ENCODE measurements at places on chromosomes 7 and 10. TPM values are rescaled to one million over a fixed set of nuclear protein-coding genes. Genes with fewer than 3 reads are reported as not detected.

The DDC gene
- total RNA-seq: not detected

The BAIAP2L1 gene
- total RNA-seq: 0.58 TPM

The VAX1 gene
- total RNA-seq: not detected

The NPFFR1 gene
- not detected for total RNA-seq

DNA sequence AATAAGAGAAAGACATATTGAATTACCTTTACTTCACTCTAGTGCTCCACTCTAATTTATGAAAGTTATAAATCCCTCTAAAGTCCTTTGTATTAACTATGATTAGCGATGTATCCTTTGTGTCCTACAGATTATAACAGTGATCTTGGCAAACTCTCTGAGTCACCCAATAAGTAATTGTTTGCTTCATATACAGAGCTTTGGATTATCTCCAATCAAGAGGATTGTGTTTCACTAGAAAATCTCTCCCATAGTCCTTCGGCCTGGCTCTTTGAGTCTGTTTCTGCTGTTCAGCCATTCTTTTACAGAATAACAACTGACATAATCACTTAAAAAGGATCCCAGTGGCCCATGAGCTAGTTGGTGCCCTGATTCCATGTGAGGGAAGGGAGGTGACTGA, 9.5 kb downstream of the LMOD2 start:
- no peaks in the 10 kb centered on the region for H3K27me3 ChIP-seq
- DNase-seq: no peak
- no peaks in the 10 kb centered on the region for H3K36me3 ChIP-seq
- H3K27ac ChIP-seq: no peak overlapping the region

- no peaks in the 10 kb centered on the region for H3K27me3 ChIP-seq
- peak; percentile 5 for DNase-seq
- no peaks in the 10 kb centered on the region for H3K4me1 ChIP-seq
- H3K27ac ChIP-seq: no peak overlapping the region
- no peaks in the 10 kb centered on the region for H3K36me3 ChIP-seq
These were observed 14.7 kb upstream of the TMEM236 start for GRCh38 chr10:17737027-17737965.

GRCh38 chr7:85310301-85310700, 123.4 kb upstream of the SEMA3D start:
- H3K27me3 ChIP-seq: no peaks in the 10 kb centered on the region
- no peak overlapping the region for H3K4me3 ChIP-seq
- H3K27ac ChIP-seq: no peak overlapping the region
- no peaks in the 10 kb centered on the region for H3K4me1 ChIP-seq

The TDRD1 gene
- 0.13 TPM for total RNA-seq

DNA sequence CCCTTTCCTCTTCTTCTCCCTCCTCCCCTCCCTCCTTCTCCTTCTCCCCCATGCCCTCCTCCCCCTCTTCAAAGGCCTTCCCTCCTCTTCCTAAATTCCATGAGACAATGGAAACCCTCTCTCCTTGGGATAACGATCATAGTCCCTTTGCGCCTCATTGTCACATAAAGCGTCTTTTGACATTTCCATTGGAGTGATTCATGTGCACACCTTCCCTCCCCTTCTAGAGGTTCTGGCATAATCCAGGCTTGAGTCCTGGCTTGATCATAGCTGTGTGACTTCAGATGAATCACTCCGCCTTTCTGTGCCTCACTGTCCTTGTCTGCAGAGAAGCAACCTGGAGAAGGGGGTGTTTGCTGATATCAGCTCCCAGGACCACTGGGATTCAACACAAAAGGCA, 204.2 kb downstream of the TNS3 start:
- no peaks in the 10 kb centered on the region for H3K27me3 ChIP-seq
- DNase-seq: no peak

- peaks cover 3% of the 10 kb centered on the region for H3K27me3 ChIP-seq
- no peak overlapping the region for H3K27ac ChIP-seq
- DNase-seq: no peak
- H3K4me1 ChIP-seq: no peaks in the 10 kb centered on the region
These were observed 172.5 kb upstream of the CELF2 start for GRCh38 chr10:10845185-10845584.
